ENCODE measurements at places on chromosomes 3 and 15.

- no peak for DNase-seq
Observed at GRCh38 chr3:38214560-38214959, 49.2 kb downstream of the OXSR1 start.

GRCh38 chr3:72632129-72632528, 216.1 kb downstream of the SHQ1 start:
- DNase-seq = no peak

DNA sequence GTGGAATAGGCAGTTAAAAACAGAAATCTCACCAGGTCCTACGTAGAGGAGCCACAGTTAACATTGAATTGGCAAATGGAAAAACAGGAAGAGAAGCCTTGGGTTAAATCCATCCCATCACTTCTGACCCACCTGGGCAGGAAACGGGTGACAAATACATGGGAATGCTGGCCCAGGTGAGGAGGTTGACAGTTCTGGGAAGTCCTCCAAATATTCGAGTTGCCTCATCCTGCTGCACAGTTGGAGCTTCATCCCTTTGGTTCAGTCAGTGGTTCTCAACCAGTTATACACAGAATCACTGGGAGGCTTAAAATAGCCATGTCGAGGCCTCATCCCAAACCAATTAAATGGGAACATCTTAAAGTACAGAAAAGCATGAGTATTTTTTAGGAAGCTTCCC, 5.3 kb downstream of the MYZAP start:
- DNase-seq = no peak

DNA sequence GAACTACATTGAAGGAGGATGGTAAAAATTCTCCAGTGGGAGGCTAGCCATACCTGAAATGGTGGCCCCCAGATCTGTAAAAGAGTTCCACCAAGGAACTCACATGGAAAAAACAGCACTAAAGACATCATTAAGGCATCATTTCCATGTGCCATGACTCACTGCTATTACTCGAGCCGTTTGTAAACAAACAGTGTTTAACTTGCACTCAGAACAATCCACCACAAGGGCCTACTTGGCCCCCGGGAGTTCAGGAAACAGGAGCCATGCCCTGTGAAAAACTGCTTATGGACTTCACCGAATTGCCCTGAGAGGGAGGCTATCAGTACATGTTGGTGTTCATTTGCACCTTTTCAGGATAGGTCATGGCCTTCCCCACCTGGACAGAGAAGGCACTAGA, 18.2 kb downstream of the CCR4 start:
- no peak for DNase-seq

DNA sequence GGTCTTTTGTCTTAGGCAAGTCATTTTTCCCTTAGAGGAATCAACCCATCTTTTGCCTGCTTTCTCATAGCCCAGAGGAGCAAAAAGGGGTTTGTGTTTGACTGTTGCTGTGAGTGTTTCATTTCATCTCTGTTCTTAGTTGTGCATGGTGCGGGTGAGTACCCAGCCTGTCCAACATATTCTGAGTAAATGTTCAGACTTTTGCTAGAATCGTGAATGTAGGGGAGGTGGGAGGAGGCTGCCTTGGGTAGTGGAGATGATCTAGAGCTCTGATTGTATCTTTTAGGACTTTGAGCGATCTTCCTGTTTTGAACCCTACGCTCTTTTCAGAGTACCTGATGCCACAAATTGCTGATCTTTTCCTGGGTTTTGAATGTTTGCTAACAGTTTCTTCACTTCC, 123.1 kb downstream of the ZNF609 start:
- DNase-seq = no peak

- DNase-seq = no peak
Observed at GRCh38 chr3:69738315-69738714, 949 bp upstream of the MITF start.

- no peak for DNase-seq
Observed at GRCh38 chr3:184260724-184261269, 556 bp downstream of the CAMK2N2 start.

DNA sequence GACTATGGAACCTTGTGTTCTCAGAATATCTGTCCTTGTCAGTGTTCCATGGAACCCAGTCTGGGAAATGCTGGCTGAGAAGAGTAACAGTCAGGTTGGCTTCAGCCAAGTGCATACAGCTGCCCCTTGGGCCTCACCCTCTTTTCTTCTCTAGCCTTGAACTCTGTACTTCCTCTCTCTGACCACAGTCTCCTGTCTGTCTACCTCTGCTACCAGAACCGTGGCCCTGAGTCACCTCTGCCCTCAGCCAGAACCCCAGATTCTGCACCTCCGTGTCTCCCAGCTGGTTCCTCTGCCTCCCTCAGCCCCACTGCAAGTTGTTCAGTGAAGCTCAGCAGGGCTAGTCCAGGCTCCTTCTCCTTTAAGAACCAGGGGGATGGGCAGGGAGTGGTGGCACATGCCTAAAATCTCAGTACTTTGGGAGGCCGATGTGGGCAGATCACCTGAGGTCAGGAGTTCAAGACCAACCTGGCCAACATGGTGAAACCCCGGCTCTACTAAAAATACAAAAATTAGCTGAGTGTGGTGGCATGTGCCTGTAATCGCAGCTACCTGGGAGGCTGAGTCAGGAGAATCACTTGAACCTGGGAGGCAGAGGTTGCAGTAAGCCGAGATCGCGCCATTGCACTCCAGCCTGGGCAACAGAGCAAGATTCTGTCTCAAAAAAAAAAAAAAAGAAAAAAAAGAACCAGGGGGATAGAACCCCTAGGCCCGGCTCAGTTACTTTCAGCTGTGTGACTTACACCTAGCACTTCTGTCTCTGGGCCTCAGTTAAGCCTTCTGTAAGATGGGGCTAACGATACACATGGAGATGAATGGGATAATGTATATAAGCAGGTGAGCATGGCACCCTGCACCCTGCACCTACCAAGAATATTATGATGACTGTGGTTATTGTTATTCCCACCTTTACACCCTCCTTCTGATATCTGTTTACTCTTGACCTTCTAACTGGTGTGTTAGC, 24.3 kb upstream of the TATDN2 start:
- DNase-seq = no peak

DNA sequence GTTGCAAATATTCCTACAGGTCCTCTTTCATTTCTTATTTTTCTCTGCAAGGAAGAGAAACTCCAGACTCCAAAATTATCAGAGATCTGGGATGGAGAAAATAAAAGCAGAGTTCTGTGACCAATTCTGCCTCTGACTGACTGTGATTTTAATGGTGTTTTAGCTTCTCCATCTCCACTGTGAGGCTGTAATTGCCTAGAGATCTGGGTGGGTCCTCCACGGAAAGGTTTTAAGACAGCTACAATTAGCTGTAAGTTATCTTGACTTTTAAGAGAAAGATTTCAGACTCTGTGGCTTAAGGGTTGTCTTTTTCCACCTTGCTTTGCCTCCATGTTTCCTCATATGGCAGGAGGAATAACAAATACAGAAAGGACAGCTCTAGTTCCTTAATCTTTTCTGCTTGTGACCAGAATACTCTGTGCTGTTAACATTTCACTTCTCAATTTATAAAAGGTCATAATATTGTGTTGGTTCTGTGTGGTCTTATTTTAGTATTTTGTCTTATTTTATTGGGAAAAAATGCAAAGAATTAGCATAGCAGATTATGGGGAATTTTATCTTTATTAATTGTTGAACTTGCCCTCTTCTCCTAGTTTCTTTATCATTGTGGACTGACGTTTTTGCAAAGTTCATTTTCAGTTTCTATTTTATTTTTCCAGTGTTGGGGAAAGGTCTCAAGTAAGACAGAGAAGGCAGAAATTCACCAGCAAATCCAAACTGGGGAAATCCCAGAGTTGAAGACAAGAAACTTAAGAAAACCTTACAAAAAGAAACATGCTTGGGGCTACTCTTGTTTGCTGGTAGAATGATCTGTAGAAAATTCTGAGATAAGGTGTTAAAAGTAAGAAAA, 157.9 kb downstream of the RAP2B start:
- DNase-seq = no peak

- DNase-seq = no peak
Observed at GRCh38 chr3:49012441-49013017, 5.3 kb downstream of the WDR6 start.

- DNase-seq = no peak
Observed at GRCh38 chr3:134680796-134681521, 30.1 kb upstream of the KY start.
